Left ventricle myocardium inferior (tissue), 1 donor: ENCODE measurements at places on chromosomes 7 and 10. TPM values are rescaled to one million over a fixed set of nuclear protein-coding genes. Genes with fewer than 3 reads are reported as not detected.

TRPV5 gene
- not detected for total RNA-seq

PON1 gene
- total RNA-seq: not detected

SFTPD gene
- total RNA-seq: 0.49 TPM

AKR1C8 gene
- total RNA-seq: 0.22 TPM

USP6NL gene
- total RNA-seq: 7.9 TPM

CPN1 gene
- total RNA-seq: not detected

VCL gene
- 227 TPM for total RNA-seq

JAKMIP3 gene
- 1.7 TPM for total RNA-seq

VIPR2 gene
- 17.5 TPM for total RNA-seq

C1QL3 gene
- total RNA-seq: not detected

TAS2R41 gene
- total RNA-seq: not detected

SOSTDC1 gene
- total RNA-seq: 0.85 TPM

TMEM213 gene
- total RNA-seq: not detected

ERV3-1 gene
- total RNA-seq: 6.8 TPM

KIN gene
- 10.0 TPM for total RNA-seq

PRLHR gene
- not detected for total RNA-seq

NUTM2E gene
- total RNA-seq: not detected
